ENCODE measurements at places on chromosomes 3 and 15. TPM values are rescaled to one million over a fixed set of nuclear protein-coding genes. Genes with fewer than 3 reads are reported as not detected.

ZPLD1 gene
- total RNA-seq: not detected

SSUH2 gene
- total RNA-seq: 0.57 TPM

GOLGA8Q gene
- total RNA-seq: not detected

SLC6A11 gene
- total RNA-seq: 0.19 TPM

GPR171 gene
- total RNA-seq: not detected

MESP1 gene
- total RNA-seq: 0.50 TPM

NOX5 gene
- total RNA-seq: not detected

TNNC1 gene
- 3.6 TPM for total RNA-seq

HIGD2B gene
- total RNA-seq: not detected

GPR176 gene
- total RNA-seq: 1.1 TPM

C2CD4A gene
- total RNA-seq: 0.17 TPM

GPR156 gene
- total RNA-seq: 0.41 TPM

ADCY5 gene
- 33.8 TPM for total RNA-seq

ASTE1 gene
- total RNA-seq: 7.7 TPM

PCLAF gene
- total RNA-seq: 33.7 TPM

BOC gene
- 14.2 TPM for total RNA-seq

TMC3 gene
- total RNA-seq: 0.10 TPM

EFHB gene
- 1.4 TPM for total RNA-seq

LYZL4 gene
- not detected for total RNA-seq

CHRM5 gene
- total RNA-seq: not detected

FBN1 gene
- 3.9 TPM for total RNA-seq

PLA2G4D gene
- total RNA-seq: not detected

GP5 gene
- 0.18 TPM for total RNA-seq

BUB1B gene
- total RNA-seq: 42.6 TPM

NUP210 gene
- total RNA-seq: 78.2 TPM

MYRIP gene
- 0.29 TPM for total RNA-seq

B3GNT5 gene
- 28.4 TPM for total RNA-seq

SLC9C1 gene
- total RNA-seq: 1.5 TPM

OPA1 gene
- 60.8 TPM for total RNA-seq

GPR149 gene
- not detected for total RNA-seq

CPN2 gene
- total RNA-seq: not detected

LRTM1 gene
- not detected for total RNA-seq

AP3B2 gene
- total RNA-seq: 14.4 TPM

LRRN1 gene
- 208 TPM for total RNA-seq

GOLGA8O gene
- 0.31 TPM for total RNA-seq

ISG20 gene
- total RNA-seq: 3.1 TPM

LMAN1L gene
- not detected for total RNA-seq

UBE2Q2 gene
- total RNA-seq: 40.9 TPM

CCDC39 gene
- total RNA-seq: 0.22 TPM

TMEM207 gene
- not detected for total RNA-seq

EXOSC7 gene
- total RNA-seq: 50.7 TPM

IGSF10 gene
- total RNA-seq: 1.8 TPM
